Lower leg skin (tissue), 4 donors: ENCODE measurements at places on chromosomes 3 and 15. TPM values are rescaled to one million over a fixed set of nuclear protein-coding genes. Genes with fewer than 3 reads are reported as not detected.

GRCh38 chr3:157447026-157447694, 10.5 kb downstream of the PTX3 start:
- no peak for DNase-seq

GRCh38 chr3:69288161-69288895, 97.6 kb downstream of the FRMD4B start:
- no peak for DNase-seq

GRCh38 chr3:132435224-132435910, 18.1 kb downstream of the DNAJC13 start:
- DNase-seq = no peak

- DNase-seq = no peak
These were observed 160.6 kb upstream of the WNT5A start for GRCh38 chr3:55647670-55648069.

GRCh38 chr3:149274220-149274619, 52.6 kb upstream of the CP start:
- DNase-seq = no peak

- no peak for DNase-seq
These were observed 4.2 kb upstream of the APBA2 start for GRCh38 chr15:28881600-28881999.

GRCh38 chr3:151226088-151226563, 23.1 kb upstream of the GPR171 start:
- DNase-seq = no peak

DNA sequence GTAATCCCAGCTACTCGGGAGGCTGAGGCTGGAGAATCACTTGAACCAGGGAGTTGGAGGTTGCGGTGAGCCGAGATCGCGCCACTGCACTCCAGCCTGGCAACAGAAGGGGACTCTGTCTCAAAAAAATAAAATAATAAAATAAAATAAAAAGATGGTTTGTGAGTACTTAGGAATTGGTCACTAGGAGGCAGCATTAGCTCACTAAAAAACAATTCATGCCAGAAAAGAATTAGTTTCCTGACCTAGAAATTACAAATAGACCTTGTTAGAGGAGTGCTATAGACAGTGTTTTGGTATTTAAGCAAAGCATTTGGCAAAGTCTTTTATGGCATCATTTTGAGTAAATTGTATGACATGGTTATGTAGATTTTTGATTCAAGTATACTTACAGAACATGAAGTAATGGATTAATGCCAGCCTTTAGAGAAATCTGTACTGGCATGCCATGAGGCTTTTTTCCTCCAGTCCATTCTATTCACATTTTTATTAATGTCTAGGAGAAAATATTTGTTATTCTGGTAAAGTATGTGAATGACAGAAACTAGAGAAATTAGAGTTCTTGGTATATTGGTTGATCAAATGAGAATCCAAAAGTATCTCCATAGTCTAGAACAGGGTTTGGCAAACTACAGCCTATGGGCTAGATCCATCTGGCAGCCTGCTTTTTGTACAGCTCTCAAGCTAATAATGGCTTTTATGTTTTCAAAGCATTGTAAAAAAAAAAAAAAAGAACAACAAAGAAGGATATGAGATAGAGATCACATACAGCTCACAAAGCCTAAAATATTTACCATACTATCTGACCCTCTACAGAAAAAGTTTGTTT, 81.6 kb downstream of the LRRC49 start:
- no peak for DNase-seq

DNA sequence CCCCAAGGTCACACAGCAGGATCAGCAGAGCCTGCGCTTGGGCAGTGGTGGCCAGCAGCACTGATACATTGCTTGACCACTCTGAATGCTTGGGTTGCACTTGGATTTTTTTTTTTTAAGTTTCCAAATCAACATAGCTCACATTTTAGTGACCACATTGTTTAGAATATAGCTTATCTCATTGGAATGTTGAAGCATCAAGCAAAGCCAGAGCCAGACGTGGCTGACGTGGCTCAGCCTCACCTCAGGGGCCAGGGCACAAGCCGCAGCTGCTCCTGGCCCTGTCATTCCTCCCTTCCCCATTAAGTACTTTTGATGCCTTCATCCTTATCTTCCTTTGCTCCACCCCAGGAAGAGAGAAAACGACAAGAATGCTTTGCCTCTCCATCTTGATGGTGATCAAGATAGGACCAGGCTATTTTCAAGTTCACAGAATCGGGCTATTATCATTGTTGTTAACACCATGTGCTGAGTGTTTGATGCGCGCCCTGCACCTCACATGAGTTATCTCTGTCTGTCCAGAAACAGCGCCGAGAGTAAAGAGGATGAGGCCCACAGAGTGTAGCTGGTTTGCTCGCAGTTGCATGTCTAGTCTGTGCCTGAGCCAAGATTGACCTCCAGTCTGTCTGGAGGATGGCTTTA, 75.8 kb downstream of the AAGAB start:
- DNase-seq = peak; percentile 56

DNA sequence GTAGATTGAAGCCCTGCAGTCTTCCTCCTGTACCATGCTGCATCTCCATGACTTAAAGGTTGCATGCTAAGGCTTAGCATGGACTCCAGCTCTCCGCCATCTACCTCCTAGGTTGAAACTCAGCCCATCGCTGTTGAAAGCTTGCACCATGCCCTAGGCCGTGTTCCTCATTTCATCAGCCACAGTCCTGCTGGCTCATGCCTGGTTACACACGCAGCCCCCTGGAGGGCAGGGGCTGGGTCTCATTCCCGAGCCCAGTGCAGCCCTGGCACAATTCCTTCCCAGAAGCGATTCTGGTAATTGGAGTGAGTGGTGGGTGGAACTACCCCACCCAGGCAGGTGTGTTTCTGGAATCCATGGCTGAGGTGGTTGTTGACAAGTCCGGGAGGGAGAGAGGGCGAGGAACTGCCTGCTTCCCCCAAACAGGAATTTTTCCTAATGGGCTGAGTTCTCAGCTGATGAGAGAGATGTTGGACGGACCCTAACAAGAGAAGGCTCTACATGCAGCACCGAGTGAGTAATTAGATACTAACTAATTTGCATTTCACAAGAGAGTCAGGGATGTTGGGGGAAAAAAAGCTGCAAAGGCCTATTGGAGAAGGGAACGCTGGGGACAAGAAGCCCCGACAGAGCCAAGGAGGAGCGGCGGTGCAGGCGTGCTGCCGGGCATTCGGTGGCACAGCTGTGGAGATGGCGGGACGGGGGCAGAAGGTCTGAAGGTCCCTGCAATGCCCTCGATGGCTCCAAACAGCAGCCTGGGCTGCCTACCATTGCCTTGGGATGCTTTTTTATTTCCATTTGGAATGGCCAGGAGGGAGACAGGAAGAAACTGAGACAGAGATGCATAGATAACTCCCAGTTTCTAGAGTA, 92.3 kb upstream of the TLE3 start:
- DNase-seq = no peak

DNA sequence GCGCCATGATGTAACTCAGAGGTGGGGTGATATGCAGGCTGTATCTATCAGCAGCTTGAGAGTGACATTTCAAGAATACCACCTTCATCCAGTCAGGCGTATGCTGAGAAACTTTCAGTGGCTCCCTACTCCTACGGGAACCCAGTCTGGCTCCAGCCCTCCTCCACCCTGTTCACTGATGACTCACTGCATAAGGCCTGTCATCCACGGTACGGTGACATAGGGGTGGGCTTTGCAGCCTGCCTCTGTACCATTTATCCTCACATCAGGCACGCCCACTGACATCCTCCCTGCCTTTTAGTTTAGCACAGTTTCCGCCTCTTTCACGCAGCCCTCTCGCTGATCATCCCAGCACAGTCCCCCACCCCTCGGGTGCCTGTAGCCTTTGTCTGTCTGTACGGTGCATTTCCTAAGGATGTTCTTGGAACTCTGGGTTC, 11.7 kb downstream of the PXYLP1 start:
- DNase-seq = no peak

DNA sequence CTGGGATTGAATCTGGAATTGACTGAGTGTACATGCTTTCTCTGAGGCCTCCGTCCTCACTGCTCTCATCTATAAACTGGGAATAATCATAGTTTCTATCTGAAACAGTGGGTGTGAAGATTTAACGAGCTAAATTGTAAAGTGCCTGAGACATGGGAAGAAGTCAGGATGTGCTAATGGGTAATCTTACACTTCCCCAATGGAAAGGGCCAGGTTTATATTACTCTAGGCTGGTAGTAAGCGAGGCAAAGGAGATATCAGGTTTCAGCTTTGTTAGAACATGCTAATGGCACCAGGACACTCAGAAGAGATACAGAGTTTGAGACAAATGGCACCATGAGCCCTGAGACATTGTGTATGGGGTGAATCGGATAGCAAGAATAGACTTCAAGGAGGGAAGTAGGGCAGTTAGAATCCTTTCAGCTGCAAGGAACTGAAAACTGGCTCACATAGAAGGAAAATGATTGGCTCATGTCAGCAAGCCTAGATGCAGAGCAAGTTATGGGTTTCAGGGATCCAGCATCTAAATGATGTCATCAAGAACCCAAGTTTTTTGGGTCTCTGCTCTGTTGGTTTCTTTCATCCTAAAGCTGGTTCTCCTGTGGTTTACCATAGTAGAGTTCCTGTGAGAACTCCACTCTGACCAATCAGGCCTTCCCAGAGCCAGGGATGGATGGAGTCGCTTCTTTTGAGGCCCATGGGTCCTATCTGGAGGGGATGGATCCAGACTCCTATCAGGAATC, 21.8 kb downstream of the FLNB start:
- DNase-seq = no peak

DNA sequence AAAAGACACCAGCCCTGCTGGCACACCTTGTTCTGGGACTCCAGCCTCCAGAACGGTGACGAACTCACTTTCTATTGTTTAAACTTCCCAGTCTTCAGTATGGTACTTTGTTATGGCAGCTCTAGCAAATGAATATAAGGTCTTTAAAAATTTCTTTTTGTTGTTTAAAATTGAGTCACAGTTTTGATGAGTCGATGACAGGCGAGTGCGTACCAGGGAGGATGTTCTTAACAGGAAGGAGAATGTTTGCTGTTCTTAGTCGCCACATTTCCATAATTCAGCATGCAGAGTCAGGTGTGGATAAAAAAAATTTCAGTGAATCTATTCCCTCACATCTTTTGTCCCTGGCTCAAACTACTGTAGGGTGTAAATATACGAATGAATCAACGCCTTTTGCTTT, 12.4 kb downstream of the DNASE1L3 start:
- DNase-seq = no peak

- no peak for DNase-seq
These were observed 152.8 kb upstream of the TBL1XR1 start for GRCh38 chr3:177350121-177350520.

DNA sequence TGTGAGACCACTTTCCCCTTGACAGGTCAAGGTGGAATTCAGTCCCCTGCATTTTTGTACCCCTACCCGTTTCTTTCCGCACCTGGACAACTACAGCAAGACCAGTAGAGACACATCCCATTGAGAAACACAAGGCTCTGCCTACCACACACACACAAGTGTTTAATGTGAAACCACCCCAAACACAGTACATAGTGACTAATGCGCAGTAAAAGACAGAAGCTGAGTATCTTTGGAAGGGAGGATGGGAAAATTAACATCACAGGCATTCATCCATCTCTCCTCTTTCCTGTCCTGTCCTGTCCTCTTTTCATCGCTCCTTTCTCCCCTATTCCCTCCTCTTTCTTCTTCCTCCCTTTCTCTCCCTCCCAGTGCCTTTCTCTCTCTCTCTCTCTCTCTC, 64.8 kb downstream of the SCN11A start:
- DNase-seq = no peak

DNA sequence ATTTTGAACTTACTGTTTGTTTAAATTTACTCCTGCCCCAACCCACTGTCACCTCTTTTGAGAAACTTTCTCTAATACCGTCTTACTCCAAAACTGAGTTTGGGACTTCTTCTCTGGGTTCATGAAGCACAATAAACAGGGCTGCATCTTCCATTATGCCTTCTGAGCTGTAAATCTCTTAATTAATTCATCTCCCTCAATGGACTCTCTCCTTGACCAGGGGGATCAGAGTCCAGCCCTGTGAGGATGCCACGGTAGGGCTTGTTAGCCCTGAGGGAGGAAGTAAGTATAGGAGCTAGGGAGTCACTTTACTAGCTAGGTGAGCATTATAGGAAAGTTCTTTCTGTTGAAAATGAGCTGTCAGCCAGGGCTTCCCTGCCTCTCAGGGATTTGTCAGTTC, 299.3 kb upstream of the SATB1 start:
- no peak for DNase-seq

DNA sequence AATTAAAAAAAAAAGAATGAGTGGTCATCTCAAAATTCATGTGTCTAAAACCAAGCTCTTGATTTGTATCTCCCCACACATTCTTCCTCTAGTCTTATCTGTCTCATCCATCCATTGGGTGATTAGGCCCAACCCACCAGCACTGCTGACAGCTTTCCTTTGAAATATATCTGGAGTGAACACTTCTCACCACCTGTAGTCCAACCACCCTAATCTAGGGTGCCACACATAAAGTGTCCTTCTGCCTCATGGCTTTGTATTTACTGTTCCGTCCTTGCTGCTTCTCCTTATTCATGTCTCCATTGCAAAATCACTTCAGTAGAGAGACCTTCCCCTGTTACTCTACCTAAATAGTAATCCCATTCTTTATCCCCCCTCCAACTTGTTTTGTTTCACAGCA, 82.4 kb upstream of the PTX3 start:
- DNase-seq = no peak

- DNase-seq = no peak
These were observed 8.6 kb downstream of the IRAK2 start for GRCh38 chr3:10173095-10173925.

DNA sequence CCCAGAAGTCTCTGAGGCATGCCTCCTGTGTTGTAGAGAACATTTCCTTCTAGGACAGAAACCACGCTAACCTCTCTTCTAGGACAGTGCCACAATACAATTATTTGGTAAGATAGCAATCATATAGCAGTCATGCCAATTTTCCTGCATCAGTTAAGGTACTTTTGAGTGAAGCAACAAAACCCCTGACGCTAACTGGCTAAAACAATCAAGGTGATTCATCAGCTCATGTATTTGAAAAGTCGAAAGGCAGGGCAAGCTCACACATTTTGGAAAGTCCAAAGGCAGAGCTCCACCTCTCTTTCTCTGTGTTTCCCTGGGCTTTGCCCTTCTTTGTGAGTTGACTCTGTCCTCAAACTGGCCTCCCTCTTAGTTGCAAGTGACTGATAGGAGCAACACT, 10.1 kb downstream of the TERC start:
- no peak for DNase-seq

GRCh38 chr3:111913163-111913763, 54.2 kb downstream of the PHLDB2 start:
- DNase-seq = no peak

Gene TRMT10C
- 14.3 TPM for total RNA-seq

Gene SLC2A2
- not detected for total RNA-seq

Gene SLC6A1
- total RNA-seq = not detected

Gene WDR72
- 2.5 TPM for total RNA-seq

Gene LMAN1L
- total RNA-seq = not detected

Gene SKOR1
- total RNA-seq = 1.2 TPM

Gene LRRIQ4
- total RNA-seq = not detected

Gene DNAH12
- 0.03 TPM for total RNA-seq

Gene ADCY5
- 1.3 TPM for total RNA-seq

Gene TBCCD1
- total RNA-seq = 13.7 TPM

Gene ISL2
- total RNA-seq = not detected

Gene C2CD4A
- 0.10 TPM for total RNA-seq

Gene GOLGA8S
- total RNA-seq = not detected

Gene POPDC2
- 1.9 TPM for total RNA-seq
